ENCODE measurements at places on chromosomes 1 and 21. TPM values are rescaled to one million over a fixed set of nuclear protein-coding genes. Genes with fewer than 3 reads are reported as not detected.

DNA sequence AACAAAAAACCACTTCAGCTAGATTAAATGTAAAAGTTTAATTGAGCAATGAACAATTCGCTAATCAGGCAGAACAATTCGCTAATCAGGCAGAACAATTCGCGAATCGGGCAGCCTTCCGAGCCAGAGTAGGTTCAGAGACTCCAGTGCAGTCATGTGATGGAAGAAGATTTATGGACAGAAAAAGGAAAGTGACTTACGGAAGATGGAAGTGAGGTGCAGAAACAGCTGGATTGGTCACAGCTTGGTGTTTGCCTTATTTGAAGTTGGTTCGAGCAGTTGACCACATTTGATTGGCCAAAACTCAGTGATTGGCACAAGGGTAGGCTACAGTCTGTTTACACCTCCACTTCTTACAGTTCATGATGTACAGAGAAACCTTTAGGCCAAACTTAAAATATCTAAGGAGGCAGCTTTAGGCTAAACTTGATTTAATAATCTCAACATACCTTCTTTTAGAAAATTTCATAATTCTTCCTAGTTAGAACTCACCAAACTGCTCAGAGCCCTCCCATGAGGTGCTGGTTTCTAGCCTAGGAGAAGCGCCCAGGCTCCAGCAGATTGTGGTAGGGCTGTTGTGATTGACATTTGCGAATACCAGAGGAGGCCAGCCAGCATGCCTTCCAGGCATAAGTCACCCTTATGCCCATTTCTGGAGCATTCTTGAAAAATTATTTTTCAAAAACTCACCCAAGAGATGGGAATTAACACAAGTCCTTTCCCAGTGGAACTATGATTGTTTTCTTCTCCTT, 22.8 kb upstream of the KCNC4 start:
- no peak for DNase-seq

- DNase-seq, result peak; percentile 100
Measured at GRCh38 chr21:29073222-29074006, at the start of gene CCT8. Gene CCT8, minus strand, starts transcription at chr21:29073648. Its CDS starts 58 bp downstream, at chr21:29073590.

DNA sequence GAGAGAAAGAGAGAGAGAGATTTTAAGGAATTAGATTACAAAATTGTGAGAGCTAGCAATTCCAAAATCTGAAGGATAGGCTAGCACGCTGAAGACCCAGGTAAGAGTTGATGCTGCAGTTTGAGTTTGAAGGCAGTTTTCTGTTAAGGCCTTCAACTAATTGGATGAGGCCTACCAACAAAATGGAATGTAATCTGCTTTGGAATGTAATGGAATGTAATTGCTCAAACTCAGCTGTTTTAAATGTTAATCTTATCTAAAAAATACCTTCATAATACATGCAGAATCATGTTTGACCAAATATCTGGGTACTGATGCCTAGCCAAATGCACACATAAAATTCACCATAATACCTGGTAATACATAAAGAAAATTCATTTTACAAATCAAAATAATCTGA, 976.1 kb downstream of the LTN1 start:
- no peak for DNase-seq

DNA sequence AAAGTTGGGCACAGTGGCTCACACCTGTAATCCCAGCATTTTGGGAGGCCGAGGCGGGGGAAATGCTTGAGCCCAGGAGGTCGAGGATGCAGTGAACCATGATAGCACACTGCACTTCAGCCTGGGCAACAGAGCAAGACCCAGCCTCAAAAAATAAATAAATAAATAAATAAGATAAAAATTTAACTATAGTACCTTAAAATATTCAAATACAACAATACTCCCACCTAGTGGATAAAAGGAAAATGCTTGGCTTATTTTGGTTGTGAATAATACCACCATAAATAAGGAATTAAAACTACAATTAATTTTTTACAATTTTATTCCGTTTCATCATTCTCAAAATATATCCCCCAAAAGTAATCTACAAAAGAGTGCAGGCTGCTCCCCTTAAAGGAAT, 8.1 kb downstream of the PSMG1 start:
- DNase-seq, result no peak

GRCh38 chr1:119565131-119565772, 58.2 kb downstream of the HSD3B1 start:
- peak; percentile 25 for DNase-seq

The ISG20L2 gene
- polyA plus RNA-seq, result 36.6 TPM

GRCh38 chr1:213131851-213132655, 81.0 kb downstream of the RPS6KC1 start:
- DNase-seq, result no peak

GRCh38 chr1:39828734-39829133, 40.1 kb upstream of the BMP8B start:
- DNase-seq, result no peak

The SYT2 gene
- polyA plus RNA-seq, result 1.4 TPM

DNA sequence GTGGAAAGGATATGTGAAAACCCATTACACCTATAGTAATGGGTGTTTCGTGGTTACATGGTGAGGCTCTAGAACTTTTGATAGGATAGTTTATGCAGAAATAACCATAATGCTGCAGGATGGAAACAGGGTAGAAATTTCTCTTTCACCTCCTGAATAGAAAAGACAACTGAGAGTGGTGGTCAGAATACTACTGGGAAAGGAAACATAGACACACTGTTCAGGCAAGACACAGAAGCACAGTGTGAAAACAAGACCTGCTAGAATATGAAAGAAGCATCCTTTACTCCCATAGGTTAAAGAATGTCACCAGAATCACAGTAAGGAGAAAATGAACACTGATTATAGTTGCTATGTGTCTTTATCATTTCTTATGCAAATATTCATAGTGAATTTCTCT, 496.6 kb downstream of the DPYD start:
- no peak for DNase-seq

The AGPAT3 gene
- 83.0 TPM for polyA plus RNA-seq

DNA sequence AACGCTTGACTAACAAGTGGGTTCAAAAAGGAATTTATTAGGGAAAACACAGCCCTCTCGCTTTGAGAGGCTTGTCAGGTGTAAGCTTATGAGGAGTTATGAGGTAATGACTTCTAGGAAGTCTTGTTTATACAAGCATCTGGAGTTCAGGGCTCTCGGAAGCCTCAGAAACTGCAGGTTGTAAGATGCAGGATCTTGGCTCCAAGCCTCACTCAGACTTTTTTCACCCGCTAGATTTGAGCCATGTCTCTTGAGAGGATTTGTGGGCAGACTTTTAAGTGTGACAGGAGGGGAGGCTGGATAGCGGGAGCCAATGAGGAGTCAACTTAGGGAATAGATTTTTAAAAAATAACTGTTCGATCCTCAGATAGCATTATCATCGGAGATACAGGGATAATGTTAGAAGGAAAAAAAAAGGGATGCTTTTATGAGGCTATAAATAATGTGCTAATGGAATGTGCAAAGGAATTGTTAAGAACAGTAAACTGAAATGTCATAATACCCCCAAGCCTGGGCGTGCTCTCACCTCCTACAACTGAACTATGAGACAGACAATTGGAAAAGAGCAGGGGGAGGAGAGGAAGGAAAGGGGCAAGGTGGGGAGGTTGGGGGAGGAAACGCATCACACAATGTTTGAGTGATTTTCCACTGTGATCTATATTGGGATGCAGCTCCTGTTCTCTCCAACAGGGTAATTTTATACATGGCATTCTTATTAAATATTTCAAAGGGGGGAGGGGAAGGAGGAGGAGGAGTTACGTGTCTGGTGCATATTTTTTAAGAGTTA, 107.4 kb upstream of the ESRRG start:
- DNase-seq, result peak; percentile 7

DNA sequence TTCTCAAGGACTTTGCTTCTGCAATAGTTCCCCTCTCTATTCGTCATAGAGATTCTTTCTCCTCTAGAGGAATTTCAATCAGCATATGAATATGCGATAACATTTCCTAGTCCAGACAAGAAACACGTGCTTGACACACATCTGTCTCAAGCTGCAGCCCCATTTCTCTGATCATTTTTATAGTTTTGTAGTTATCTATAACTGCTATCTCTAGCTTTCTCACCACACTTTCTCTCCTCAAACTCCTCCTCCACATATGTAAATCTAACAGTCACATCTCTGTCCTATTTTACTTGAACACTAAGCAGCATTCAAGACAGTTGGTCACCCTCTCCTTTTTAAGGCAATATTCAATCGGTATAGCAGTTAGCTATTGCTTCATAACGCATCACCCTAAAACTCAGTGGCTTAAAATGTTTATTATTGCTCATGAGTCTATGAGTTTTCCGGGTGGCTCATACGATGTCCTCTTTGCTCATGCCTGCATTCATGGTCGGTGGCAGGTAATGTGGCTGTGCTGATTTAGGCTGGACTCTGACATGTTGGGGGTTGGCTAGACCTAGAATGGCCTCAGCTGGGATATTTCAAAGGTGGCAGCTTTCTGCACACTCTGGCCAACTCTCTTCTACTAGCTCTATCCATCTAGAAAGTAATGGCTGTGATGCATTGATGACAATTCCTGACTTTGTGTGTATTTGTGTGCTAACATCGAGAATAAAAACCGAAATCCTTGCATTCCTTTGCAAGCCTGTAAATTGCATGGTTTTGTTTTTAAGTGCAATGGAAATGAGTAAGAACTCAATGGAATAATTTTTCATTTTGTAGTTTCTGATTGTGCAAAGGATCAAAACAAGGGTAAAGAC, 20.6 kb downstream of the ATP6V1G3 start:
- no peak for DNase-seq

The SLAMF9 gene
- 0.33 TPM for polyA plus RNA-seq

The TNFRSF1B gene
- 16.3 TPM for polyA plus RNA-seq

DNA sequence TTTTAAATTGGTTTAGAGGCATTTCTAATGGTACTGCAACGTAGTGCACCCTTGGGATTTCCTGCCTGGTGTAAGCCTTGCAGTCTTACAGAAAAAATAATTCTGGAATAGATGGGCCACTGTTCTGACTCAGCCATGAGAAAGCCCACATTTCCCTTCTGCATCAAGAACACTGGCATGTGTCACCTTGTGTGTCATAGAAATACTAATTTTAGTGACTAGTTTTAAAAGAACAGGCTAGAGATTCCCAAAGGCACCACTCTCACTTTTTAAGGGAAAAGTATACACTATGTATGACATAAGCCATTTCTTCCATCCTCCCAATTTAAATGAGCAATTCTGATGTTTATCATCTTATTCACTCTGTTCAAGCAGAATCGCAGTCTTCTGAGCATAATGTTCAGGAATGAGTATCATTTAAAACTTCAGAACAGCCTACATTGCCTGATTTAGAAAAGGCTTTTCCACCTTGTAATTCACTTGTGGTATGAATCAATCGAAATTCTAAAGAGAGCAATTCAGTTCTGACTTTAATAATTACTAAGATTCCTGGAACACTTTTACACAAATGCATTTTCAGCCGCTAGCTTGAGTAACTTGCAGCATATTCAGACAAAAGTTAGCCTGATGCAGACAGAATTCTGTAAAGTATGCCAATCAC, 18.8 kb downstream of the RGS13 start:
- DNase-seq, result no peak

DNA sequence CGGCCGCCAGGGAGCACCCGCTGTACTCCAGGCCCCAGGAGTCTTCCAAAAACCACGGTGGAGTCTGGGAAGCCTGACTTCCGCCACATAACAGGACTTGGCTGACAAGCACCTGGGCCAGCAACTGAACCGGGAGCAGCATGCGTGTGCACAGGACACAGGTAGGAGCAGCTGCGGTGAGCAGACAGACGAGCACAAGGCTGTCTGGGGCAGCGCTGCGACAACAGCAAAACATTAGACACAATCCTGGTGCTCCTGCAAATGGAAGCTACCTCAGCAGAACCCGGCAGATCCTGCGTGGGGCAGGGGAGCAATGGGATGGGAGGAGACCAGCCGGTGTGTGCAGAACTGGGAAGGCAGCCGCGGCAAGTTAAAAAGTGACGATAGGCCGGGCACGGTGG, 80.4 kb downstream of the NPHP4 start:
- no peak for DNase-seq

The GPR157 gene
- polyA plus RNA-seq, result 27.8 TPM

The LCE1B gene
- polyA plus RNA-seq, result not detected

- peak; percentile 29 for DNase-seq
Measured at GRCh38 chr1:19209439-19209989, 552 bp downstream of the UBR4 start.

- no peak for DNase-seq
Measured at GRCh38 chr1:179821524-179821923, 56.1 kb downstream of the TOR1AIP2 start.

The HEYL gene
- polyA plus RNA-seq, result 6.4 TPM

The EPHA2 gene
- 18.5 TPM for polyA plus RNA-seq

The CELA2A gene
- polyA plus RNA-seq, result 0.18 TPM

The CD5L gene
- 0.13 TPM for polyA plus RNA-seq

DNA sequence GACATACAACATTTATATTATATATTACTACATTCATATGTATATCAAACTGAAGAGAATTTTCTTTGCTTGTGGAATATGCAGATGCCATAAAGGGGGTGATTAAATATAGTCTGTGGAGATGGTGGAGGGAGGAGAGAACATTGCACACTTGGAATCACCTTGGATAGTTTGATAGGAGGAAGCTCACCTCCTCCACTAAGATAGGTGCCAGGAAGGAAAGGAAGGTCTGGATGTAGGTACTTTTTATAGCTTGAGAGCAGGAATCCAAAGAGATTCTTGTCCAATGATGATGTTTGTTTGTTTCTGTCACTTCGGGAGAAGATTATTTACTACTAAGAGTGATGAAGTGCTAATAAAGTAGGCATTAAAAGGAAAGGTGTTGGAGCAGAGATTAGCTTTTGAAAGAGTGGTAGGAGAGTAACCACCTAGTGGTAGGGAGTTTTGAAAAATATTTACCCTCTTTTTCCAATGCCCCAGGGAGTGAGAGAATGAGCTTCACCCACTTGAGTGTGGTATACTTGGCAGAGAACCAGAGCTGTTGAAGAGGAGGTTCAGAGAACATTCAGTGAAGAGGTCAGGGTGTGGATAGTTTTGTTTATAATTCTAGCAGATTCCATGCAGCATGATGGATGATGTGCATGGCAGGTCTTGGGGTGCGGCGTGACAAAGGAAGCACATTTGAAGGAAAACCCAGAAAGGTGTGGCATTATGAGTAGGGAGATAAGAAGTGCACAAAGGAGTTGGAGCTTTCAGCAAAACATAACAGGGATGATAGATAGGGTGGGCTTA, 145.0 kb downstream of the PATJ start:
- peak; percentile 15 for DNase-seq

GRCh38 chr1:172935062-172935592, 115.6 kb downstream of the TNFSF18 start:
- no peak for DNase-seq

DNA sequence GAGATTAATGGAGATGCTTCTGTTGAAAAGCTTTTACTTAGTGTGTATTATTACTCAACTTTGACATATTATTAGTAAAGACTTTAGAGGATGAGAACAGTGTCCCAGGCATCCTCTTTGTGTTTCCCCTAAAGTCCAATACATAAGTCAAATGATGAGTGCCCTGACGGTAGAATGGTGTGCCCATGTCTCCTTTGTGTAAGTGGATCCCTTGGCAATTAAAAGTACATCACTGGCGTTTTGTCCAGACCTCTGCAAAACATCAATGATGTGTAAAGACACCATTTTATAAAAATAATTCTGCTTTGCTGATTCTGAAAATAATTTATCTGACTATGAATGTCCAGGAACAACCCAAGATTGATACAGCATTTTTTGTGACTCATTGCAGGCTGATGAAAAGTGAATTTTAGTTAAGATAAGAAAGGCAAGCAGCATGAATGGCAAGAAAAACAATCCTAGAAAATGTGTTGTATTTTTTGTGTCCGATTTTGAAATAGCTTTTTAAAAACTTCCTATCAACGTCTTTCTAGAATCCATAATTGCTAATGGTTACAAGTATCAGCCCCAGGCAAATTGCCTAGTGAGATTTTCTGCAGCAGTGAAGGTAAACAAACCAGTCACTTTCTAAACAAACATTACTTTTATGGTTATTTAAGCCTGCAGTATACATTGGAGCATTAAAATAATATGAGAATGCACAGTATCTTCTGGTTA, 251.5 kb downstream of the PTPRC start:
- DNase-seq, result no peak

The BMP8B gene
- polyA plus RNA-seq, result 8.1 TPM
